ENCODE measurements at places on chromosomes 11 and 22.

DNA sequence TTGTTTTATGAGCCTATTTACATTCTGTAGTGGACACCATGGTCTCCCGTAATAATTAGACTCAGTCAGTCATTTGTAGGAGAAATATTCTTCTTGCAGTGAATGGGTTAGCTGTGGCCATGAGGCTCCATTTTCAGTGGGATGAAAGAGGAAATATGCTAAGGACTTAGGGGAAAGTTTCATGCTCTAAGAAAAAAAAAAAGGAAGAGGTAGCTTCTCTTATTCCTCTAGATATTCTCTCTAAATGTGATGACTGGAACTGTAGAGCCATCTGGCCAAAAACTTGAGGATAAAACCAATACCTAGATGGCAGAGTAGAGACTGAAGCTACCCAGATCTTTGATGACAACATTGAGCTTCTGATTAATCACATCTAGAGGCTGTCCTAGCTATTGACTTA lies 75.8 kb upstream of the SESN3 start:
- no peak for DNase-seq

- DNase-seq = peak; percentile 69
These were observed 593 bp upstream of the POLDIP3 start for GRCh38 chr22:42615092-42615859.

DNA sequence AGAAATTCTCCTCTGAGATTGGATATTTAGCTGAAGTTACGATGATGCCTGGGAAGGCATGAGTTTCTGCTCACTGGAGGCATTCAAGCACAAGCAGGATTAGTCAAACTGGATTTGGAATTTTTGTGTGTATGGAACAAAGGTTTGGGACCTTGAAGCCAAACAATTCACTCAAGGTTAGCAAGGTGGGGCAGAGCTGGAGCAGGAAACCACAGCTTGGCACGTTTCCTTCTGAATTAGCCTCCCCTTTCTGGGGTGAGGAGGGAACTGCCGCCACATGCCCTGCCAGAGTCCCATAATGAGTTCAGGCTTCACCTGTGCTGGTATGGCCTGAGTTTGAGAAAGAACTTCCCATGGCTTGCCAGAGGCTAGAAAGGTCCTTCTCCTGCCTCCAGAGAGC lies 50.9 kb upstream of the RRAS2 start:
- DNase-seq = no peak

- DNase-seq = peak; percentile 69
These were observed at the start of gene CCDC88B for GRCh38 chr11:64339754-64340408. Gene CCDC88B (plus strand): TSS chr11:64340204. CDS start chr11:64340267, 63 bp downstream.

- DNase-seq = no peak
These were observed 11.2 kb downstream of the DPP3 start for GRCh38 chr11:66491315-66491935.

DNA sequence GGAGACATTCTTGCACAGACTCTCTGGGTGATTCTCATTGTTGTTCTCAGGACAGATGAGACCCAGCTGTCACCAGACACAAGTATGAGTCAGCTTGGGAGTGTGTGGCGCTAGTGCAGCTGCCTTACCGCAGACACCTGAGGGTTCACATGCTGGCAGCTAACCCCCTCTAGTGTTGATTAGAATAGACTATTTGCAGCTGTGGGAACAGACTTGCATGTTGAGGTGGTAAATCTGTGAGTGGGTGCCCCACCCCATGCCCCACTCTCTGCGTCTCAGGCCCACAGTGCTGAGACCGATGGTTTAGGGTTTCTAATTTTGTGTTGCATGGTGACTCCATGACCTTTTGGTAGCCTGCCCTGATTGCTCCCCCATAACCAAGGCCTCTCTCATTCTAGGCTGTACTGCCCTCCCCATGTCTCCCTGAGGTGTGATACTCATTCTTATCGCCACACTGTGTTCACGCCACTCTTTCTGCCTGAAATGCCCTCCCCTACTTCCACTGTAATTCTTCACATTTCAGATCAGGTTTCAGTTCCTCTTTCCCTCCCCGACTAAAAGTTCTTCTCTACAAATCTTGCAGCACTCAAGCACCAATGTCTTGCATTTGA lies 73.7 kb upstream of the KIRREL3 start:
- no peak for DNase-seq

GRCh38 chr22:50071432-50072166 lies 13.5 kb upstream of the TTLL8 start:
- DNase-seq = no peak

- no peak for DNase-seq
These were observed 133.8 kb upstream of the TRPC6 start for GRCh38 chr11:101717619-101718018.

DNA sequence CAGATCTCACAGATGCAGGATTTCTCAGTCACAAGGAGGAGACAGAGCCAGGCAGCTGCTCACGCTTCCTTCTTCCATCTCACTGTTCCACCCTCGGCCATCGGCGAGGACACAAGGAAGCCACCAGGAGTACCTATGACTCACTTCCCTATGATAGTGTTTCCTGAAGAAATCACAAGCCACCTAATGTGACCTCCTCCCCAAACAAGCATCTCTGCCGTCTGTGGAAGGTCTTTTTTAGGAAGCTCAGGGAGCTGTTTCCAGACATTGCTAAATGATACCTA lies 672.7 kb downstream of the TBC1D22A start:
- no peak for DNase-seq

GRCh38 chr11:111209543-111210355 lies 35.8 kb upstream of the POU2AF2 start:
- DNase-seq = no peak

DNA sequence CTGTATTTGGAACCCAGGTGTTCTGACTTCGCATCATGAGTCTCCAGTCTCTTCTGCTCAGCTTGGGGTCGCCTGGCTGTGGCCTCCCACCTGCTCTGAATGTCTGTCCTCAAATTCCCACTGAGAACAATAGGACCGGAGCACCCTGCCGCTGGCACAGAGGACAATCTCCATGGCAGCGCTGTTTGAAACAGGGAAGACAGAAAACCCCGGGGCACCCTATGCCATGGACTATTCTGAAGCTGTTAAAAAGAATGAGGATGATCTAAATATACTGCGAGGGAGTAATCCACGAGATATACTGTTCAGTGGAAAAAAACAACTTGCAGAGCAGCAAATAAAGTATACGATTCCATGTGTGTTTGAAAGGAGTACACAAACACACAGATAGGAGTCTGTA lies 415.6 kb upstream of the NARS2 start:
- DNase-seq = no peak

DNA sequence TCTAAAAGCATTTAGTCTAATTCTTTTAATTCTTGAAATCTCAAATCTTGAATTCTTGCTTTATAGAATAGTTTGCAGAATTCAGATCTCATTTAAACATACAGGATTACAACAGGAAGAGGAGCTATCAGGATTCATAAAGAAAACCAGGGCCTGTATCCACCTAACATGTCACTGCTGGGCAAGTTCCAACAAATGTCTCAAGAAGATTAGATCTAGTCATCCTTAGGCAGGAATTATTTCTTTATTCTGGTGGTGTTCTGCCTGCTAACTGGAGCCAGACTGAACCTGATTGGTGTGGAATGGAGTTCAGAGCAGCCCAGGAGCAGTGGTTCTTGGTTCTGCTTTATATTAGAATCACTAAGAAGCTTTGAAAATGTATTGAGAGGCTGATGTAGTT lies 500.7 kb downstream of the LRRC4C start:
- no peak for DNase-seq

GRCh38 chr11:77589181-77589520 lies 602 bp upstream of the AQP11 start:
- no peak for DNase-seq

- DNase-seq = no peak
These were observed 3.9 kb downstream of the MDK start for GRCh38 chr11:46385169-46386004.

DNA sequence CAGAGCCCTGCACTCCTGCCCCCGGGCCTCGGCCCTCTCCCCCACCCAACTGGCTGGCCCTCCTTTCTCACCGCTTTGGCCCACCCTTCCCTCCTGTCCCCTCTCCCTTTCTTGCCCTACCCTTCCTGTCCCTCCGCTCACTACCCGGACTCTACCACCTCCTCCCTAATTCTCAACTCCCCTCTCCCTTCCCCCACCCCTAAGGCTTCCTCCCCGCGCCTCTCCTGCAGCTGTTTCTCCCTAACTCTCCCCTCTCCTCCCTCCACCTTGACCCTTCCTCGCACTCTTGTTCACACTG lies 421 bp downstream of the SLC15A3 start:
- no peak for DNase-seq

GRCh38 chr11:121486054-121486453 lies 33.3 kb upstream of the SORL1-AS1 start:
- no peak for DNase-seq

DNA sequence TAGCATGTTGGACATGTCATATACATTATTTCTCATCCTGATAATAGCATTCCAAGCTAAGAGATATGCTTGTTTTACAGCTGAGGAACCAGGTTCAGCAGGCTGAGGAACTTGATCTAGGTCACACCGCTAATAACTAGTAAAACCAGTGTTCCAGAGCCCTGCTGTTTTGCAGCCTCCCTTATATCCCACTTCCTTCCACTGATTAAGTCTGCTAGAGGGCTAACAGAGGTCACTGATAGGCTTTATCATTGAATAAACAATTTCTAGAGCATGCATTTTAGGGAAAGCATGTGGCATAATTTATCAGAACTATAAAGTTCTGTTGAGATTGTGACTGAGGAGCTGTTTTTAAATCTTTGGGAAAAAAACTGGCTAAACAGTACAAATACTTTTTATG lies 54.0 kb downstream of the UVRAG start:
- no peak for DNase-seq

DNA sequence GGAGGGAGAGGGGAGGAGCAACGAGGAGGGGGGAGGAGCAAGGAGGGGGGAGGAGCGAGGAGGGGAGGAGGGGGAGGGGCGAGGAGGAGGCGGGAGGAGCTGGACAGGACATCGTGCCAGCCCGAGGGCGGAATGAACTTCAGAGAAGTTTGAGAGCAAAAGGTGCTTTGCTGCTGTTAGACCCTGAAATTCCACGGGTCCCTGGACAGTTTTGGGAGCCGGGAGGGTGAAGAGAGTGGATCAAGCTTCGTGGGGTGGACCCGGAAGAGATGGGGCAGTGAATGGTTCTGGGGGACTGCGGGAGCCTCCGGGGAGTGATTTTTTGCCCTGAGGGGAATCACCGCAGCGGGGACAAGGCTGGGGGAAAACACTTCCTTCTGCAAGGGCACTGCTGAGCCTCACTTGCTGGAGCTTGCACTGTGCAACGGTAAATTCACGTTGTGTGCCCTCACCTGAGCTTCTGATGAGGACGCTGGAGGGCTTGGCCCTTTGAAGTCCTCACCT lies 10.7 kb upstream of the NLRP6 start:
- DNase-seq = no peak

DNA sequence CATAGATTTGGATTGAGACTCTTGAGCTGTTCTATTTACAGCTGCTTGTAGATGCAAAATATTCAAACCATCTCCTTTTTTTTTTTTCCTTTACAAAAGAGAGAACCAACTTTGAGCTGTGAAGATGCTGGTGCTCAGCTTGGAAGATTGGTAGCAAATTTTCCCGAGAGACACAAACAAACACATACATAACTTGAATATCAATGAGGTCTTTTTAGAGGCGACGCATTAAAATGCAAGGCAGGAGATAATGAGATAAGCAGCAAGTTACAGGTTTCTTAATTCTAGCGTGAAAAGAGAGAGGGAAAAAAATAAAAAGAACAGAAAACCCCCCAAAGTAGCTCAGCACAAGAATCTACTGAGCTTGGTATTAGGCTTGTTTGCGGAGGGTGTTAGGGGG lies 247.0 kb upstream of the SORL1-AS1 start:
- DNase-seq = no peak

DNA sequence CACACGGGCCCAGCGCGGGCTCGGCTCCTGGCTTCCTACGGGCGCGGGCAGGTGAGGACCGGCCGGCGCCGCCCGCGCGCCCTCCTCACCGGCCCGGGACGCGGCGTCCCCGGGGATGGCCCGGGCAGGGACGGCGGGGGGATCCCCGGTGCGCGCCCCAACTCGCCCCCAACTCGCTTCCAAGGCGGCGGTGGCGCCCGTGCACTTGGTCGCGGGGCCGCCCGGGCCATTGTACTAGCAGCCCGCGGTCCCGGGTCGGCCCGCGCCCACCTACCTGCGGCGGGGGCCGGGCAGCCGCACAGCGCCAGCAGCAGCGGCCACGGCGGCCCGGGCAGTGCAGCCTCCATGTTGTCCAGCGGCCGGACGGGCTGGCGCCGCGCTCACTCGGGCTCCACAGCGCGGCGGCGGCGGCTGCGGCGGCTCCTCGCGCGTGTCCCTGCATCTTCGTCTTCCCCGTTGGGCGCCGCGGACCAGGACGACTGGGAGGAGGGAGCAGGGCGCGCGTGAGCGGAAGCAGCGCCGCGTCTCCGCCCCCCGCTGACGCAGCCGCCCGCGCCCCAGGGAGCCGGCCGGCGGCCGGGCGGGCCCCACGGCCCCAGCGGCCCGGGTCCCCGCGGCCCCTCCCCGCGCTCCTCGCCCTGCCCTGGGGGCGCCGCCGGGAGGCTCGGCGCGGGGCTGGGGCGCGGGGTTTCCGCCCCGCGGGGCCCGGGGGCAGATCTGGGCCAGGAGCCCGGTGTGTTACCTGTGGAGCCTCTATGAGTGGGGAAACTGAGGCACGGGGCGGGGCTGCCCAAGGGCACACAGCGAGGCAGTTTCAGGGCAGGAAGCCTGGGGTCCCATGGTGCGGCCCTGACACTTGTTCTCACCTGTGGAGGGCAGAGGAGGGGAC lies 159.3 kb upstream of the GRK3 start:
- peak; percentile 35 for DNase-seq

Data from stimulated activated CD8-positive, alpha-beta memory T cell treated with anti-CD3 and anti-CD28 coated beads, Interleukin-15, amount 100 ng/mL, for 1 hour (primary cell).